Astrocyte of the hippocampus (primary cell): ENCODE measurements at places on chromosomes 4 and X.

GRCh38 chrX:3262901-3263300, 83.6 kb downstream of the MXRA5 start:
- DNase-seq: peak; percentile 87

DNA sequence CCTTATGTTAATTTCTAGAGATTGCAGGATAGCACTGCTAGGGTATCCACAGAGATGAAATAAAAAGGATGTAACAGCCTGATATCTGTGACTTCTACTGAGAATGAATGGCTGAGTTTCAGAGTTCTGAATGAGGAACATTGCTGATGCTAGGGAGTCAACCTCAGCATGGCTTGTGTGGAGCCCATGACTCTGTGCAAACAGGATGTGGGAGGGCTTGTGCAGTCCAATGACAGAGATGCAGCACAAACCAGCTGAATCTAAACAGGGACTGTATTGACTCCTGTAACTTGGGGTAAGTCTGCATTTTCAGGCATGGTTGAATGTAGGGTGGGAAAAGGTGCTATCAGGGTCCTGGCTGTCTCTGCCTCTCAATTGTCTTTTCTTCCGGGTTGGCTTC, 5.3 kb upstream of the RASL11B start:
- DNase-seq: no peak

DNA sequence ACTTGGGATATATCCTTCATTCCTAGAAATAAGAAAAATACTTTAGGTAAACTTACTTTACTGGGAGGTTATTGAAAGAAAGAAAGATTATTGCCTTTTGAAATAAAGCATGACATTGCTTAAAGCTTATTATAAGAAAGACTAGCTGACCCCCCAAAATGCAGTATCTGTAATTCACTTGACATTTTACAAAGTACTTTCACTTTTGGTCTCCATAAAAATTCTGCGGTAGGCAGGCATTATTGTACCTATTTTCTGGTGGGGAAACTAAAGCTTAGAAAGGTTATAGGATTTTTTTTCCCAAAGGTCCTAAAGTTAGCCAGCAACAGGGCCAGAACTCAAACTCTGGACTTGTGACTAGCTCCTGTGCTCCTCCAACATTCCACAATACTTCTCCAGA, 29.7 kb upstream of the TXK start:
- DNase-seq: no peak

DNA sequence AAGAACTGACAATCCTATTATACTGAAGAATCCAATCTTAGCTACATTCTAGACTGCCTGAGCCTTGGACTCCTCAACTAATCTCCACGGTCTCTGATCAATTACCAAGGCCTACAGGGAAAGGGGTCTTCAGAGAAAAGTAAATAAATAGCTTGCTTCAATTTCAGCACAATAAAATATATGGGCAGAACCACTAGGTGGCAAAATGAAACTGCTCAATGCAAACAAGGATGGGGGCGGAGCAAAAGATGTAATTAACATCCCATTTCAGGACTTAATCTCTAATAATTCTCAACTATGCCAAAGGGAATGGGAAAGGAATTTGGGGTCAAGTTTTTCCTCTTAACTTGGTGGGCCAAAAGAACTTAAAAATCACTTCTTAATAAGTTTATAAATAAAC, 78.4 kb upstream of the MAP3K15 start:
- peak; percentile 54 for DNase-seq

- no peak for DNase-seq
These were observed 66.1 kb downstream of the KLHL4 start for GRCh38 chrX:87583679-87584078.

GRCh38 chr4:68617003-68617698, 41.0 kb upstream of the UGT2B17 start:
- no peak for DNase-seq

- DNase-seq: no peak
These were observed 23.9 kb downstream of the HMX1 start for GRCh38 chr4:8847764-8848163.

GRCh38 chr4:80874979-80875378, 155.5 kb upstream of the BMP3 start:
- DNase-seq: no peak

DNA sequence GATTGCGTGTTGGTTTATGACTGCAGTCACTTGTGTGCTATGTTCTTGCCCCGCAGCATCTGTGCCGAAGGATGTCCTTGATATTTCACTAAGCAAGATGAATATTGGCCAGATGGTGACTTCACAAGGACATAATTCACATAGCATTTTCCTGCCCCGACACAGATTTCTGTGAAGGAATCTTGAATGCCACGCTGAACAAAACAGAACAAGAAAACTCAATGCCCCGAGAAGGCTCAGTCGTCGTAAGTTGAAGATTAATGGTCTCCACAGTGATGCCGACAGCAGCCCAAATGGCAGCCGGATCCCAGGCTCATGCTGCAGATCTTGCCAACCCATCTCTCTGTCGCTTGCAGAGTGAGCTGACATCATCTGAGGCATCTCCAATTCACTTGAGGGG, 145.9 kb downstream of the CPEB2 start:
- DNase-seq: no peak

- DNase-seq: no peak
These were observed 3.1 kb downstream of the CT45A10 start for GRCh38 chrX:135890087-135890585.

- peak; percentile 29 for DNase-seq
These were observed 35.1 kb upstream of the NPY2R start for GRCh38 chr4:155173371-155173770.

DNA sequence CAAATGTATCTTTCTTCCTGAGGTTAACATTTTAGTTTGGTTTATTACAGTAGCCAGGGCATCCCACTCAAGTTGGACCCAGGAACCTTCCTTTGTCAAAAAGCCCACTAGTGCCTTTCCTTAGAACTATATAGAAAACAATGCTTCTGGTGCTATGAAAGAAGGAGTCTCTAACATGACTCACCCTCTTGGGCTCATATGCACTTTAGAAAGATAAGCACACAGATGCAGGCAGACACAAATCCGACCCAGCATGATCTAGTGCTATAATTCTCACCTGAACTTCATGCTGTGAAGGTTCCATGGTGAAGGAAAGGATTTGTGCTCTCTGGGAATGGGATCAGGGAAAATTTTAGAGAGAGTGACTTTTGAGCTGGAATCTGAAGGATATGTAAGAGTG, 289.4 kb downstream of the ANKRD50 start:
- DNase-seq: peak; percentile 32

DNA sequence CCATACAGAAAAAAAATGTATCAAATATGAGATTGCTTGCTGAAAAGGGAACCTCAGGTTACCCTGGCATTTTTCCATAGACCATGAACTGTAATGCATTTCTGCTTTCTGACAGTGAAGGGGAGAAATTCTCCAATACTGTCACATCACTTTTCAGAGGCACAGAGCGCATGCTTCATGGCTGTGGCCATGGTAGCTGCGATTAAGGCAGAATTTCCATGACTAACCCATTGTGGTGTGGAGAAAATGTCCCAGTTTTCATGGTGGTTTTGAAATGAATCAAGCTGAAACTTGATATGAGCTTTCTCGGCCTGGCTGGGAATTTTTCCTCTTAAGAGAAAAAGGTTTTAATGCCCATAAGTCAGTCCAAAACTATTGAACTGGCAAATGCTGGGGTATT, 39.5 kb upstream of the MAP3K15 start:
- peak; percentile 83 for DNase-seq

DNA sequence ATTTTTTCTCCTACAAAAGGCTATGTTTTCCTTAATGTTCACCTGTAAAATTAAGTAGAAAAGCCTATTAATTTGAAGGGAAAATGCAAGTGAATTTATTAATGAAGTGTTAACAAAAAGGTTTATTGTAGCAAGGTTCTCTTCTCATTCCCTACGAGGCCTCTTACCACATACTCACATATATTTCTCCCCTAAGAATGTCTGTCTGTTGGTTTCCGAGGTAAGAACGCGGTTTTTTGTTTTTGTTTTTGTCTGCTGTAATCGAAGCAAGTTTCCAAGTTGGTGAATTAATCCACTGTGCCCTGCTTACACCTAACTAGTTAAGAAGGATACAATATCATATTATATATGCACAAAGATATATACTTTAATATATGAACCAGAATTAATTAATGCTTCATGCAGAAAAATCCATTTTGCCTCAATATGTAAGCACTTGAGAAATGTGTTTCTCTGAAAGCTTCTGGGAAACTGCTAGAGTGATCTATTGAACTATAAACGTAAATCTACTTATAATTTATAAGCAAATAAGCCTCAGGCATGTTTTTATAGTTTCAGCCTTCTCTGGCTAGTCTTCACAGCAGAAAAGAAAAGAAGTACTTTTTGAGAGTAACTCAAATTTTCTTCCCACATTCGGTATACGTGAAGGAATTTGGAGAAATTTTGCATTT, 120.8 kb downstream of the EGF start:
- no peak for DNase-seq
